Stimulated activated CD8-positive, alpha-beta memory T cell treated with anti-CD3 and anti-CD28 coated beads, Interleukin-12 subunit alpha, Interleukin-12 subunit beta, amount 100 ng/mL, for 1 hour (primary cell): ENCODE measurements at places on chromosomes 4 and X.

- DNase-seq: no peak
Observed at GRCh38 chr4:54572152-54572542, 85.6 kb upstream of the KIT start.

DNA sequence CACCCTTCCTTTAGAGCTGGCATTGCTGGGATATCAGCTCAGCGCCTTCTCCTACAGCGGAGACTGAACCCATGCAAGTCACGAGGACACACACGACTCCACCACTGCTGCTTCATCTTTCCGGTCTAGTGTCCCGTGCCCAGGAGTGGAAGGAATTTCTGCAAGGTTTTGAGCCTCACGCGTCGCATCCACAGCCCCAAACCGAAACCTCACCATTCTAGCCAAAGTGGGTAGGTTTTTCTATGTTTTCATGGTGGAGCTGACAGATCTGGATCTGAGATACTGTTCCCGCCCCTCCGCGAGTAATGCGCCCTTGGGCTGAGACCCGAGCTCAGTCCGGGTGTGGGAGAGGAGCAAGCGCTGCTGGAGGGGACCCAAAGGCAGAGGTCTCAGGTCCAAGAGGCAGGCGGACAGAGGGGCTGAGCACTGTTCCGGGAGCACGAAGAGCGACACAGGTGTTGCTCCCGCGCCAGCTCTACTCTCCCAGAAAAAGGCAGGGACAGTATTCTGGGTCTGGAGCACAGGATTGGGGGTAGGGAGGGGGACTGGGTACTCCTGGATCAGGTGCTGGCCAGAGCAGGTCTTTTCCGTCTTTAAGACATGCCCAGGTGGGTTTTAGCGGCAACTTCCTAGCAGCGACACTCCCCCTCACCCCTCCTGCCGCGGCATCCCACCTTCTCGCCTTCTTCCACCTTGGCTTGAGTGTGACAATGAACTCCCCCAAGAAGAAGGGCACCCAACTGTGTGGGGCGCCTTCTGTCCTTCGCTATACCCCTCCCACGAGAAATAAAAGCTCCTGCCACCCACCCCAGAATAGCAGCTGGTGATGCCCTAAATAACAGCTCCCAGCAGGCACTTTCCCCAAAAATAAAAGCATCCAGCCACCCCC lies 1.8 kb downstream of the EPHA5 start:
- DNase-seq: no peak

- DNase-seq: no peak
Observed at GRCh38 chrX:65642914-65643491, 24.5 kb upstream of the MSN start.

DNA sequence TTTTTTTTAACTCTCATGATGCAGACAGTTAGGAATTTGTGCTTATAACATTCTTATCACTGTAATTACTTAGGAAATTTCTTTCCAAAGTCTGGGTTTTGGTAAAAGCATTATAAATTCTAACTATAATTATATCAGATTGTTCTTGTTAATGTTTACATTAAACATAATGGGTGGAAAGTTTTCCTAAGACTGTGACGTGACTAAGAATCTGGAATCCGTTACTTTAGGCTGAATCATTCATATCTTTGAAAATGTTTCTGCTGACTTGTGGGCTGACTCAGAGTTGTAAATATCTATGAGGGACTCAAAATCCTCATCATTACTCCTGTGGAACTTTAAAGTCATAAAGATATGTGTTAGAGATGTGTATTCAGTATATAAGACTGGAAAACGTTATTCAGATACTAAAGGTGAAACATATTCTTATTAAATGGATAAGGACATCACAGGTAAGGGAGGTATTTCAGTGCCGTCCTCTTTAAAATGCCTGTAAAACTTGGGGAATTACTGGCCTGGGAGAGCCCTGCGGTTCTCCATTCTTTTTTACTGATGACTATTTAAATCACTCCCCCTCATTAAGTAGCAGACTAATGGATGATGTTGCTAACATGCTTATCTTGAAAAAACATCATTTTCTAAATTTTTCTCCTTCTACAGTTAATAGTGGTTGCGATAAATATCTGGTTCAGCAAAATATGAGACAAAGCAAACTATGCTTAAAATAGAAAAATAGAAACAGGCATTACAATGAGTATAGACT lies 159.0 kb downstream of the DCLK2 start:
- DNase-seq: no peak

DNA sequence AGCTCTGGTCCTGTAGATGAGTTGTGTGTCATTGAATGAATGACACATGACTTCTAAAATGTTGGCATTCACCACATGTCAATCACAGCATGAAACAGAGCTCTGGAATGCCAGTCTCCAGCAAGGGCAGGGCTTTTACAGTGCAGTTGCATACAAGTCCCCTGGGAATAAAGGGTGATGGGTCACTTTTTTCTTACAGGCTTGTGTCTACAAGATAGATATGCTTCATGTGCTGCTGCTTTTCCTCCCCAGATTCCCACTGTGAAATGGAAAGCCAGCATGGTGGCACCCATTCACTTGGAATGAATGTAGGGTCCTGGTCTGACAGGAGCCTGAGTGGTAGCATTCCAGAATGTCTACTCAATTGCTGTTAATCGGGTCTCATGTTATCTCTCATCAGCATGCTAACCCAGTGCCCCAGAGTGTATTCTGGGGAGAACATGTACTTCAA lies 159.1 kb upstream of the KIT start:
- DNase-seq: no peak
